ENCODE measurements at places on chromosomes 12 and 14.

DNA sequence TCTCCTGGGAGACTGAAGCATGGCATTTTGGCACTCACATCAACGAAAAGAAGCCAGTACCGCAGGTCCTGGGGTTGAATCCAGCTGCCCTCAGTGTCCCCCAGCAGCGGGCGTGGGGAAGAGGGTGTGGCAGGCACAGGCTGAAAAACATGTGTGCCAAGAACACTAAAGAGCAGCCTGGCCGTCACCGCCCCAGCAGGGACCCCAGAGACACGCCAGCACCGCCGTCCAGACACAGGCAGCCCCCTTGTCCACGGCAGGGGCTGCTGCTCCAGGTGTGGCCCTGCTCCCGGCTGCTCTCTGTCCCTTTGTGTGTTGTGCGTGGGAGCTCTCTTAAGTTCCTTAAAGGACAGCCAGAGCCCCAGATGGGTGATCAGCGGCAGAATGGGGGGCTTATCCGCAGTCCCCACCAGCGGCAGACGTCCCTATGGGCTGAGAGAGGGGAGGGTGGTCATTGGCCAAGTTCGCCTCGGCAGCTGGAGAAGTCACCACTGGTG is 556 bp downstream of the PHETA1 start:
- DNase-seq, result no peak

GRCh38 chr14:71720978-71721624 is 211.1 kb upstream of the RGS6 start:
- peak; percentile 51 for DNase-seq

DNA sequence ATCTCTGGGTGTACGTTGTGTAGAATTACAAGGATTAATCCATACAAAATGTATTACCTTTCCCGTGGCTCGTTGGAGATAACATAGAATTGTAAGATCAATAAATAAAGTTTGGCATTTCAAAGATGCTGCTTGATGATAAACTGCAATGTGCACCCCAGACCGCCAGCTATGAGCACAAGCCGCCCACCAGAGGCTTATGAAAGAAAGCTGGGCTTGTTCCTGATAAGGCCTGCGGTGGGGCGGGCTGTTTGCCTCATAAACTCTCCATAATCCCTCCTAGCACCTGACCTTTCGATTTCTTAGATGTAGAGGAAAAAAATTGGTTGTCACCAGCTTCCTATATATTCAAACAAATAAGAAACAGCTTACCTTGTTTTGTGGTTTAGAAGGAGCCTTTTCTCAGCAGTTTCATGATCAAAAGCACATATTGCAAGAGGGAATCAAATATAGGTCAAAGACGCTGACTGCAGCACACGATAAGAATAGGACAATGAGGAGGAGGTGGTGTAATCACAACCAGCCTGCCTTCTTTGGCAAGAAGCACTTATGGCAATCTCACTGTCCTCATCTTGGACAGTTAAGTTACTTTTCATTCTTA is 293.6 kb downstream of the RMST start:
- DNase-seq, result peak; percentile 15

DNA sequence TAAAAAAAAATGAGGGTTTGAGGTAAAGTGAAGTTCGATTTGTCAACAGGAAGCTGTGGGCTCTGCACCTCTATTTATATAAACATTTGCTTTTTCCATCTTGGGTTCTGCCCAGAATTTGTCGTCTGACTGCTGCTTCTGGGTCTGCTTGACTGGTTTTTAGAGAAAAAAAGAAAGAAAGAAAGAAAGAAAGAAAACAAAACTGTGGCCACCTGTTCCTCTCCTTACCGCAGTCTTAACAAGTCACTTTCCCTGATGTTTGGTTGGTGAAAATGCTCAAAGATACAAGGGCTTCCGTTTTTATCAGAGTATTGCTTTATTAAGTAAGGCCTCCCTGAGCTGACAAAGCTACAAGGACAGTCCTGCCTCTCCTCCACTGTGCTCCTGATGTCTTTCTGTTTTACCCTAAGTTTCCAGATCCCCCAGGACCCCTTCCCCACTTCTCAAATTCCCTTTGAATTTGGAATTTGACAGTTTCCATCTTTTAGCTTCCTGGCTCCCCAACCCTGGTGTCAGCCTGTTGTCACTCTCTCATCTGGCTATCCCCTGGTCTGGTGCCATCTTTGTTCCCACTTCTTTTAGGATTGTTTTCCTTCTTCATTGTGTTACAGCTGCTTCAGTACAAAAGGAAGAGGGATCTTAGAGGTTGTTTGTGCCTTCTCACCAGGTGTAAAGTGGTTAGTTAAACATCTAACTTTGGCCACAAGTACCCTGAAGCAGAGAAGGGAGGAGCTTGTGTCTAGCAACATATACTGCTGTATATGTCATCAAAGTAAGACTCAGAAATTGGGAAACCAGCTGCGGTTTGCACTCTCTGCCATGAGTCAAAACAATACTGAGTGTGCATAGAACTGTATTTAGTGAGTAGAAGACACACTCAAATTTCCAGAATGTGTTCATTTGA is 18.0 kb downstream of the MFAP5 start:
- no peak for DNase-seq

- no peak for DNase-seq
Observed at GRCh38 chr14:89164168-89165073, 252.6 kb downstream of the FOXN3 start.

- no peak for DNase-seq
Observed at GRCh38 chr12:97375310-97375709, 87.3 kb upstream of the RMST start.

- no peak for DNase-seq
Observed at GRCh38 chr14:53646925-53647324, 309.7 kb downstream of the BMP4 start.

DNA sequence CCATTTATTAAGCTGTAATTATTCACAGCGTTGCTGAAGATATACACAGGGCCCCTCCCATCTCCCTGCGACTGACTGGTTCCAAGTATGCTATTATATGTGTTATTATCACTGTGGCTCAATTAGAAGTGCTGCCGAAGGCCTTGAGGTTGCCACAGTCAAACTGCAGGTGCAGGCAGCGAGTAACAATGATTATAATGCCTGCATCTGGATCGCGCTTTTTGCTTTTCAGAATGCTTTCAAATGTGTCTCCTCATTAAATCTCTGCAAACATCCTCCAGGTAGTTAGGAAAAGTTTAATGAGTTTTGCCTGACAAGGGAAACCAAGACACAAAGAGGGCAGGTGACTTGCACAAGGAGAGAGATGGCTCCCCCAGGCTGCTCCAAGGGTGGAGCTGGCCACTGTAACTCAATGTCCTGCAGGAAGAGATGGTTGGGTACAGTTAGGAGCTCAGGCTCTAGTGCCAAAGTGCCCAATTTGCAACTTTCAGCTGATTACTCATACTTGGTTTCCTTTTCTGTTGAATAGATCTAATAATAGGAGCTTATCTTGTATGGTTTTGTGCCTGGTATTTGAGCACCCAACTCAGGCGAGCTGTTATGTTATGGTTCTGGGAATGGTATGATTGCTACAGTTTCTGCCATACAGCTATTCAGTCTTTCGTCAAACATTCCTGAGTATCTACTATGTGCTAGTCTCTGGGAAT is 1.7 kb upstream of the SYNE3 start:
- no peak for DNase-seq

GRCh38 chr12:48786591-48787544 is 2.0 kb downstream of the ADCY6 start:
- no peak for DNase-seq

DNA sequence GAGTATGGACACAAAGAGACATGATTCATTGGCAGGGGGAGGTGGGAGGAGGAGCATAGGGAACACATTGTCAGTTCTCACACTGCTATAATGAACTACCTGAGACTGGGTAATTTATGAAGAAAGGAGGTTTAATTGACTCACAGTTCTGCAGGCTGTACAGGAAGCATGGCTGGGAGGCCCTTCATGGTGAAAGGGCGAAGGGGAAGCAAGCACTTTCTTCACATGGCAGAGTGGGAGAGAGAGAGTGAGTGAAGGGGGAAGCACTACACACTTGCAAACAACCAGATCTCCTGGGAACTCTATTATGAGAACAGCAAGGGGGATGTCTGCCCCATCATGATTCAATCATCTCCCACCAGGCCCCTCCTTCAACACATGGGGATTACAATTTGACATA is 391.8 kb downstream of the BMP4 start:
- DNase-seq, result no peak

DNA sequence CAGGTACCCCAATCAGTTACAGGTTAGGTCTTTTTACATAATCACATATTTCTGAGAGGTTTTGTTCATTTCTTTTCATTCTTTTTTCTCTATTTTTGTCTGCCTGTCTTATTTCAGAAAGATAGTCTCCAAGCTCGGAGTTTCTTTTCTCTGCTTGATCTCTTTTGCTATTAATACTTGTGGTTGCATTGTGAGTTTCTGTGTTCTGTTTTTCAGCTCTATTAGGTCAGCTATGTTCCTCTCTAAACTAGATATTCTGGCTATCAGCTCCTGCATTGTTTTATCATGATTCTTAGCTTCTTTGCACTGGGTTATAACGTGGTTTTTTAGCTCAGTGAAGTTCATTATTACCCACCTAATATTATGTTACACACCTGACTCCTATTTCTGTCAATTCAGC is 914.1 kb downstream of the TRHDE start:
- DNase-seq, result no peak

- DNase-seq, result peak; percentile 61
Observed at GRCh38 chr14:90518941-90519256, 122.1 kb downstream of the CALM1 start.

DNA sequence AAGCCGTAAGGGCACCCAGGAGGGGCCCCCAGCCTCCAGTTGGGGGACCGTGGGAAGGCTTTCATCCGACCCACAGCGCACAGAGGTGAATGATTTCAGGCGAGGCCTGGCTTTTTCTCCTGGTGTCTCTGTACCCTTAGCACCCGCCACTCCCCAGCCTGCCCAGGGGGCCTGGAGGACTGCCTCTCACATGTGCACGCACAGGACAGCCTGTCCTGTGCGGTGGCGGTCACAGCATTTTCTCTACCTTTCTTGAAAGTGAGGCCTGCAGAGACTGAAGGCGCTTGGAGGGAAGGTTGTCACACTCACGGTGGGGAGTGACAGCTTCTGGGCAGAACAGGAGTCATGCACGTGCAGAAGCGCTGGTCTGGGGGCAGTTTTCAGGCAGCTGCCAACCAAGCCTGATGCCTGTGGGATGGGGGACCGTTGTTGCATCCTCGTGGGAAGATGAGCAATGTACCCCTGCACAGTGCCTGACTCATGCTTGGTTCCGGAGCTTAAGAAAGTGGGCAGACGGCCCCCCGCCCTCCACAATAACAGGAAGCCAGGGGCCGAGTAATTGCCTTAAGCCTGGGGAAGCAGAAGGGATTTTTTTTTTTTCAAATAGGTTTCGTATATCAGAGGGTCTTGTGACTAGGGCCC is 148.1 kb downstream of the TSPAN9 start:
- DNase-seq, result no peak

DNA sequence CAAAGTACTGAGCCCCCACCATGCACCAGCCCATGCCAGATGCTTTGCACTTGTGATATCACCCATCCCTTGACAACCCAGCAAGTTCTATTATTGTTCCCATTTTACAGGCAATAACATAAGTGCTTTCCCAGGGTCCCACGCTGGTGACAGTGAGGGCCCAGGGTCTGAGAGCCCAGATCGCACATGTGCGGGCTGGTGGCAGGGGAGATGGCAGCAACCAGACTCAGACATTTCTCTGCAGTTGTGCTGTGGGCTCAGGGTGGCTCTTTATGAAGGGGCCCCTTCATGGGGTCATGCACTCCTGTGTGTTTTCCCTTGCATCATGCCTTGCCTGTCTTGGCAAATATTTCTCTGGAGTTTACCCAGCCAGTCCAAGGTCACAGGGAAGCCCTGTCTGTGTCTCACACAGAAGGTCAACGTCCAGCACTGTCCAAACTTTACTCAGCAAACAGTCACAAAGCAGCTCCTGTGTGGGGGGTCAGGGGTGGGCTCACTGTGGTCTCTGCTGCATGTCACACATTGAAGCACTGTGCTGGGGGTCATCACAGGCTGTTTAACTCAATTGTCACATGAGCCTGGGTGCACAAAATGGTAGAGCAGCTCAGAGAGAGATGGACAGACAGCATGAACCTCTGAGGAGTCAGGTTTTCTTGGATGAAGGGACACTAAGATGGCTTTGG is 12.7 kb downstream of the SERPINA5 start:
- peak; percentile 76 for DNase-seq

GRCh38 chr14:64729386-64730060 is 25.3 kb downstream of the PLEKHG3 start:
- DNase-seq, result no peak

- DNase-seq, result no peak
Observed at GRCh38 chr12:106246891-106247673, 738 bp downstream of the CKAP4 start.

- DNase-seq, result no peak
Observed at GRCh38 chr12:27462851-27463250, 16.3 kb downstream of the SMCO2 start.

DNA sequence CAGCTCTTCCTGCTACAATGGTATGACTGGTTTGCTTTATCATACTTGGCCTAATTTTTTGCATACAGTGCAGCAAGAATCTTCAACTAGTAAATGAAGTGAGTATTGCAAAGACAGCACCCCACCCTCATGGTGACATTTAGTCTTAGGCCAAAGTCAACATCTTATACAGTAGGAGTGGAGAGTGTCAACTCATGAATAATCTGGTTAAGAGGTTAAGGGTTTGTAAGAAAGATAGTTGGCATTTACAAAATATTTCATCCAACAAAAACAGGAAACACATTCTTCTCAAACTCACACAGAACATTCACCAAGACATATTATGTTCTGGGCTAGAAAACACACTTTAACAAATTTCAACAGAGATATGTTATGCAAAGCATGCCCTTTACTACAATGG is 2.2 kb upstream of the OAS1 start:
- DNase-seq, result no peak

GRCh38 chr12:129901254-129901653 is 2.6 kb downstream of the TMEM132D start:
- no peak for DNase-seq

GRCh38 chr14:106013879-106014376 is 487.5 kb downstream of the TMEM121 start:
- no peak for DNase-seq

DNA sequence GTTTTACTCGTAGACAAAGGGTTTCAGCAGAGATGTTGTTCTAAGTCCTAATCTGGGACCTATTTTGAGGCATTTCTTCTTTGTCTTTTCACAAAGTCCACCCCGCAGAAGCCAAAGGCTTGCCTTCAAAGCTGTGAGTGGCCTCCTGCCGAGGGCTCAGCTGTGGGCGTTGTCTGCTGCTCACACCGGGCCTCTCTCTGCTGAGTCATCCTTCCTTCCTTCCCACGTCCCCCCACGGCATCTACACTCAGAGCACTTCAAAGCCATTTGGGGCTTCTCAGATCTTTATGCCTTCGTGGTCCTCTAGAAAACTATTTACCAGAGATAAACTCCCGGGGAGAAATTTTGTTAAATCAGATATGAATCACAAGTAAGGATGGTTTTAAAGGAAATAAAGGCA is 115.9 kb upstream of the TMPO start:
- DNase-seq, result no peak

DNA sequence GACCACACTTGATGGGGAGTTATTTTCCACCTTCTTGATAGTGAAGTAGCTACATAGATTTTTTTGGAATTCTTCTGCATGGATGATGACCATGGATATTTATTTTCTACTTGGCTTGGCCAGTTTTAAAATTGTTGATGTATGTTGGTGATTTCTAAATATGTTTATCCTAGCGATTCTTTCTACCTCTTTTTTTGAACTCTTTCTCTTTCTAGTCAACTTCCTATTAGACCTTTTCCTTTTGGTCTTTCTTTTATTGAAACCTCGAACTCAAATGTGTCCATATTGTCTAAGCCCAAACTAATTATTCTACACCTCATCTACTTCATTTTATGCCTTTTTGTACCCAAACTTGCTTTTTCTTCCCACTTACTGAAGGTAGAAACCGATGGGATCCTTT is 37.0 kb downstream of the CCDC91 start:
- DNase-seq, result no peak

Data from HuH-7 (cell line).